Activated CD4-positive, CD25-positive, alpha-beta regulatory T cell treated with anti-CD3 and anti-CD28 coated beads, Interleukin-2, amount 50 U/mL, for 72 hours (primary cell): ENCODE measurements at places on chromosomes 12 and 14.
A peak's percentile ranks its signal among the peaks of the same experiment; 100 is the strongest.

- peak; percentile 67 for DNase-seq
Measured at GRCh38 chr12:54294152-54294952, 6.5 kb downstream of the NFE2 start.

- no peak for DNase-seq
Measured at GRCh38 chr14:90740081-90740480, 76.1 kb downstream of the TTC7B start.

DNA sequence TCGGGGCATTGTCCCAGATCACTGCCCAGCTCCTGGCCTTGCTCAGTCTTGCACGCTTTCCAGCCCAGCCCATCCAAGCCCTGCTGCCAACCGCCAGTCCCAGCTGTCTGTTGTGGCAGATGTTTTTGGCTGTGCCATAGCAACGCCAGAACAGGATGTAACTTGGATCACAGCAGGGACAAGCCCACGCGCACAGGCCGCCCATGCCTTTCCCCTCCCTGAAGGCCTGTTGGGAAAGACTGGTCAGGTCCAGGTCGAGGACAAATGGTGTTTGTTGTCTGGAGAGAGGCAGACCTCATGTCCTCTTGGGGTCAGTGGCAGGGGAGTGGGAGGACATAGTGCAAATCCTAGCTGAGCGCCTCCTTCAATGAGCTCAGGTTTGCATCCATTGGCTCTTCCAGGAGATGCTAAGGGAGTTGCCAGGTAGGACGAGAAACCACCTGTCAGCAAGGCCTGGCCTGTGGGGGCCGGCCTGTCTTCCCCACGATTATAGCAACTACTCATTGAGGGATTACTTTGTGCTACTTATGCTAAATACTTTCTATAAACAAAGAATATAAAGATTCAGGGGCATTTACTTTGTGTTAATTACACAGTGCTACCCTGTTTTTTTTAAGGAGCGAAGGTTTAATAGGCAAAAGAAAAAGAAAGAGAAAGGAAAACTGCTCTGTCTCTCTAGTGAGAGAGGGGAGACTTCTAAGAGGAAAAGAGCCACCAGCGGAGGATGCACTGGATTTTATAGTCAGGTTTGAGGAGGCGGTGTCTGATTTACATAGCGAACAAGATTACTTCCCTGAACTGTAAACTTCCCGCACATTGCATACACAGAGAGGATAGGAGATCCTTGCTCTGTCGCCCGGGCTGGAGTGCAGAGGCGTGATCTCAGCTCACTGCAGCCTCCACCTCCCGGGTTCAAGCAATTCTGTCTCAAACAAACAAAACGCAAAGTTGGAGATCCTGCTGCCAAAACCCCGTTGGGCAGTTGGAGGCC lies 42.8 kb upstream of the CORO1C start:
- no peak for DNase-seq

- no peak for DNase-seq
Measured at GRCh38 chr12:50753232-50753769, 10.6 kb upstream of the ATF1 start.

DNA sequence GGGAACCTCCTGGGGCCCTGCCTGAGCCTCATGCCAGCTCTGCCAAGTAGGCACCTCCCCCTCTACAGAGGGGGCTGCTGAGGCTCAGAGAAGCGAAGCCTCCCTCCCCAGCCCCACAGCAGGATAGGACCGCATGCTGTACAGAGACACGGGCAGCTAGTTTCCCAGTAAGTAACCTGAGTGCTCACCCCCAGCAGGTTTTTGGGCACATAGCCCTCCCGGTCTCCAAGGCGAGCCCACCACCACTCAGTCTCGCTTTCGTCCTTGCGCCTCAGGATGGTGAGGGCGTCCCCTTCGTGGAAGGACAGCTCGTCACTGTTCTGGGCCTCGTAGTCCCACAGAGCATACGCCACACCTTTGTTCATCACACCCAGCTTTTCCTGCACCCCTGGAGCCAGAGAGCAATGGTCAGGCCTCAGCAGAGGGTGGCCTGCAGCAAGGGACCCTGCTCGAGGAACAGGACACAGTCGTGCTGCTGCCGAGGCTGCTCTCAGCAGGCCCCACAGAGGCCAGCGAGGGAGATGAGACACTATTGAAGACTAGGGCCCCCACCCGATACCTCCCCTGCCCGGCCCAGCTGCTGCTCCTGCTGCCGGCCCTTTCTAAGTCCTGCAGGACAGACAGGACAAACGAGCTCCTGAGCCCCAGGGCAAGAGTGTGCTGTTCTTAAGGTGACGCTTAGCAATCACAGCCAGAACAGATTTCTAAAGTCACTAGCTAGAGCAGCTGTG lies 20.4 kb downstream of the ZFYVE21 start:
- no peak for DNase-seq

- DNase-seq: no peak
Measured at GRCh38 chr12:112430929-112431328, 12.2 kb downstream of the PTPN11 start.

- no peak for DNase-seq
Measured at GRCh38 chr12:26271889-26272492, 76.6 kb downstream of the SSPN start.

DNA sequence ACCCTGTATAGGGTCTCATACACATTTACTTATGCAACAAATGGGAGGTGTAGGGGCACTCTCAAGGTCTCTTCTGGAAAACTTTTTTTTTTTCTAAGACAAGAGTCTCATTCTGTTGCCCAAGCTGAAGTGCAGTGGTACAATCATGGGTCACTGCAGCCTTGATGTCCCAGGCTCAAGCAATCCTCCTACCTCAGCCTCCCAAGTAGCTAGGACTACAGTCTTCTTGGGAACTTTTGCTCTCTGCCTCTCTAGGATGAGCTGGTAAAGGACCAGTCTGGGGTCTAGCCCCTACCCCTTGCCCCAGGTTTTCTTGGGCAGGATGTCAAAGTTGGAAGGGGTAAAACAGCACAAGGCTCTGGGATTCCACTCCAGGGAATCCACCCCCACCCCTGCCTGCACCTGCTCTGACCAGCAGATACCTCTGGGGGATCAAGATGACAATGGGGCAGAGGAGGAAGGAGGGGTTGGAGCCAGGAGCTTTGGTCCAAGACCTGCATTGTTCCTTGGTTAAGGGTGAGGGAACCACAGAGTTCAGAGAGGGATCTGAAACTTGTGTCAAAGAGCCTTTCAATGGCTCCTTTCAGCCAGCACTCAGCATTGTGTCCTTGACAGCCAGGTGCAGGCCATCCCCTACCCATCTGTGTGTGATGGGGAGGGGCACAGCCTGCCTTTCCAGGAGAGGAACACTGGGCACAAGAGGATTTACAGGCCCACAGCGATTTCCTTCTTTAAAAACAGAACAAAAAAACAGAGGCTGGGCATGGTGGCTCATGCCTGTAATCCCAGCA lies 12.2 kb downstream of the CTDSP2 start:
- DNase-seq: no peak

- DNase-seq: no peak
Measured at GRCh38 chr12:112862636-112863290, 44.0 kb upstream of the OAS1 start.

DNA sequence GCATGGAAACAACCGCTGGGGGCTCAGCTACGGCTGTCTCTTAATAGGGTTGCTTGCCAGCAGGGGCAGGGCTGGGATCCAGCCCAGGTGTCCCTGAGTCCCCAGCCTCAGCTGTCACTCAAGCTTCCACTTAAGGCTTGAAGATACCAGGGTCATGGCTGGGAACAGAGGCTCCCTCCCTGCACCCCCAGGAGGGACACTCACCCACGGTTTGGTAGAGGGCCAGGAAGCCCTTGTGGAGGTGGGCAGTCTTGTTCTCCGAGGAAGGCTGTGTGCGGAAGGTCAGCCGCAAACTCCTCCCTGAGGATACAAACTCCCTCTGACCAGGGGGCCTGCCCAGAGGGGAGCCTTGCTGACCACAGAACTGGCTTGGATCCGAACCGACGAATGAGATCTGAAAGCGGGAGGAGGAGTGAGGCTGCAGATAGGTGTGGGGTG lies 7.3 kb downstream of the C1RL start:
- DNase-seq: peak; percentile 12

DNA sequence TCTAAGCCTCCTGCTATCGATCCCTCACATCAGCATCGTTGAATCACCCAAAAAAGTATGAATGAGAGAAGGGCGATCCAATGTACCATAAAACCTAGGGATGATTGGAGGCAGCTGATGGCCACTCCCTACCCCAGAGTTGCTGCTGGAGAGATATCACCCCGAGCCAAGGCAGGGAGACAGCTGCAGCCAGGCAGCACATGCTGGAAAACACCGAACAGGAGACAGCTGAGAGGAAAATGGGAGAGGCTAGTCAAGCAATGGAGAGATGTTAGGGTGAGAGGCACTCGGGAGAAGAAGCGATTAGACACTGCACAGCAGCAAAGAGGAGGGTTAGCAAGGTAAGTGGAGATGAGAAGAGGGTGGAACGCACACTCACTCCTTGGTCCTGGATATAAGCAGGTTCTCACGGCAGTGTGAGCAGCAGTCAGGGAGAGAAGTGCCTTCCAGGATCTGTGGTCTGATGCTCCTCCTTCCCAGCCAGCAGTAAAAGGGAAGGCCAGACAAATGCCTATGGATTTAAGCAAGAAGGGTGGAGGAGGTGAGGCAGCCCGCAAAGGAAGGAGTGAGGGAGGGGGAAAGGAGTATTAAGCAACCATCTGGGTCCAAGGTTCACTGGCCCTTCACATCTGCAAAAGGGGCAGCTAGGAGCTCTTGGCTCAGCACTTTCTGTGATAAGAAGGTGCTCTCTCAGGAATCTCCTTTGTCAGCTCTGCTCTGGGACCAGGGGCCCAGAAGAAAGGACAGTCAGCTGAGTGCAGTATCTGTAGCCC lies at the start of gene SLC7A7:
SLC7A7 (minus strand) TSS at position 495 of the 773 bp plus-strand sequence. CDS start 2,037 bp downstream, outside the sequence.
- no peak for DNase-seq

- no peak for DNase-seq
Measured at GRCh38 chr14:75570797-75571196, 7.6 kb upstream of the FLVCR2 start.

GRCh38 chr12:56836800-56837663 lies 73.9 kb downstream of the HSD17B6 start:
- DNase-seq: peak; percentile 31

- peak; percentile 68 for DNase-seq
Measured at GRCh38 chr12:104695453-104696148, 238.9 kb downstream of the CHST11 start.

- DNase-seq: peak; percentile 87
Measured at GRCh38 chr14:100285021-100285912, 21.0 kb downstream of the SLC25A29 start.

DNA sequence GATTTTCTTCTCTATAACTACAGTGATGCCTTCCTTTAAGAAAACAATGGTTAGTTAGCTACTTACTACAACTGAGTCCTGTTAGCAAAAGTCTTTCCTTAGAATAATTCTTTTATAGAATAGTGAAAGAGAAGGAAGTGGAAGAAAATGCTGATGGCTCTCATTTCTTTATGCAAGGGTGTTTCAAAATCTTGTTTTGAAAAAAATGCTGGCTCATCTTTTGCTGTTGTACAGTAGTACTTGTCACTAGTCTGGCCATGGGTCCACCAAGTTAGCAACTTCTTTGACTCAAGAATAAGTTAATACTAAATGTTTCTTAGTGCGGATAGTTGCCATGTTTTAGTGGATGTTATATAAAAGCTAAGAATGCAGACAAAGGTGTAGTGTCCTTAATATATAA lies 225.4 kb downstream of the PTPRO start:
- DNase-seq: no peak

- DNase-seq: no peak
Measured at GRCh38 chr14:68789821-68790643, 2.8 kb downstream of the ZFP36L1 start.

- no peak for DNase-seq
Measured at GRCh38 chr12:92261071-92261470, 115.4 kb upstream of the BTG1 start.

DNA sequence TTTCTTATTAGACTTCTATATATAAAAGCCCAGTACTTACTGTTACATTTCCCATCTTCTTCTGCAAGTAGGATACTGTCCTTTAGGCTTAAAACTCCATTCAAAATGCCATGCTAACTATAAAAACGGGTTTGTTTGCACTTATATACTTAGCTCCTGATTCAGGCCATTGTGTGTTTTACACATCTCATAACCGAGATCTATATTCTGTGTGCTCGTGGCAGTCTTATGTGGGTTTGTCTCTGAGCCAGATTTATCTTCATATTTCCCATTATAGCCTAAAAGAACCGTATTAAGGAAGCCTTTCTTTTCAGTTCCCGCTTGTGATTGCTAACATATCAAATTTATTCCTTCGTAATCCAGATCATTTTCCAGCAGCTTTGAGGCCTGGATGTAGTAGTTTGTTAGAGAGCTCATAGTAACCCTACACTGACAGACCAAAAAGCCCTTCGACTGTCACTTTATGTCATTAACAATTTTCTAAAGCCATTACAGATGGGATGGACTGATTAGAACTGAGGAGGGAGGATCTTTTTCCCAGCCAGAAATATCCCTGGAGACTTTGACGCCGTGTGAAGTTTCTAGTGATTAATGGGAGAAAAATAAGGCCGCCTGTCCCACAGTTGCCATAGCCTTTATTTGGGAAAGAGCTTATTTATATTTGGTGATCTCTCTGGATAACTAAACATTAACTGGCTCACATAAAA lies 508.5 kb downstream of the FOXG1 start:
- no peak for DNase-seq

DNA sequence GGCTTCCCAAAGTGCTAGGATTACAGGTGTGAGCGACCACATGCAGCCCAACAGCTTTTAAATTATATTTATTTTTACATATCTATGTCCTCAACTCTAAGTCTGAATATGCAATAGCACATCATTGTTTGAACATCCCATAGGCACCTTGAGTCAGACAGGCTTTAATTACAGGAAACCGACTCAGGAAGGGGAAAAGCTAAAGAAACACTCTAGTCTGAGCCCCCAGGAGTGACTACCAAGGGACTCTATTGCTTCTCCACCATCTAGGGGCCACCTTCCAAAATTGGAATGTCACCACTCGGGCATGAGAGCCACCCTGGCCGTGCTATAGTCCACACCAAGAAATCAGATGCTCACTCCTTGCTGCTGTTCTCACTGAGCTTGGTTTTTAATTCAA lies 14.0 kb upstream of the MFAP5 start:
- no peak for DNase-seq

GRCh38 chr12:42565633-42566032 lies 23.9 kb downstream of the PRICKLE1 start:
- DNase-seq: no peak

- DNase-seq: no peak
Measured at GRCh38 chr12:111033281-111034082, 113.1 kb upstream of the MYL2 start.

- DNase-seq: no peak
Measured at GRCh38 chr14:75702616-75703261, 41.7 kb downstream of the TTLL5 start.

DNA sequence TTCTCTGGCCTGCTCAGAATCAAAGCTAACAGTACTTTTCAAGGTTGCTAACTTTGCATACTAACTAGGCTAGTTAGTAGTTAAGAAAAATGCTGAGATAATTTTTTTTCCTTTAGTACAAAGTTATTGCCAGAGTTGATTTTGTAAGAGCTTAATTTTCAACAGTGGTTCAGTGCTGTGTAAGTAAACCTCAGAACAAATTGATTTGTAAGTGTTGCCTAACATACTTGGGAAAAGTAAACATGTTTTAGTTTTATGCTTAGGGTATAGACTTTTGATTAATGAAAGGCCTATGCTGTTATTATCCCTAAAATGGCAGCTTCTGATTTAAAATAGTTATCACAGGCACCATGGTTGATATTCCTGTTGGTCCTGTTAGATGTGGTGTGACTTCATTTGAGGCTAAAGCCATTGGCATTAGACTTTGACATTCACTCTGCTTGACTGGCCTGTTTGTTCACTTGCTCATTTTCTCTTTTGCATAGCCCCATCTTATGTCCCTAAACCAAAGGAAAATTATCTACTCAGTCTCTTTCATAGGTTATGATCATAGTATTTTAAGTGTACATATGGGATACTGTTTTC lies 5.2 kb downstream of the CMAS start:
- DNase-seq: no peak

GRCh38 chr12:104825408-104825807 lies 132.7 kb downstream of the SLC41A2 start:
- no peak for DNase-seq
